ENCODE measurements at places on chromosomes 3 and 15. TPM values are rescaled to one million over a fixed set of nuclear protein-coding genes. Genes with fewer than 3 reads are reported as not detected.

Gene GNAI2
- total RNA-seq = 177 TPM

Gene LRRC2
- 2.5 TPM for total RNA-seq

Gene OXTR
- 0.80 TPM for total RNA-seq

Gene CCK
- total RNA-seq = 2.2 TPM

Gene PLCH1
- 29.3 TPM for total RNA-seq

Gene FETUB
- total RNA-seq = 0.09 TPM

Gene CHRD
- total RNA-seq = 0.24 TPM

Gene RTP1
- 0.05 TPM for total RNA-seq

Gene ALS2CL
- 4.3 TPM for total RNA-seq

Gene DAZL
- 0.19 TPM for total RNA-seq

Gene WDR93
- 0.09 TPM for total RNA-seq

Gene UBE2E2
- 35.5 TPM for total RNA-seq

Gene PAQR5
- 0.14 TPM for total RNA-seq

Gene PPP2R3A
- total RNA-seq = 0.80 TPM

Gene CCDC33
- 1.4 TPM for total RNA-seq

Gene ISLR2
- 0.19 TPM for total RNA-seq

Gene P2RY1
- total RNA-seq = 2.6 TPM

Gene ITGA11
- 0.47 TPM for total RNA-seq

Gene CNTN6
- total RNA-seq = 0.52 TPM

Gene HHATL
- total RNA-seq = 1.7 TPM

Gene FANCD2OS
- total RNA-seq = not detected

Gene REC114
- 0.09 TPM for total RNA-seq

Gene CHRNA5
- 1.9 TPM for total RNA-seq

All from thymus (tissue), 14 donors.